Bone marrow (tissue), 2 donors: ENCODE measurements at places on chromosomes 11 and 22.

DNA sequence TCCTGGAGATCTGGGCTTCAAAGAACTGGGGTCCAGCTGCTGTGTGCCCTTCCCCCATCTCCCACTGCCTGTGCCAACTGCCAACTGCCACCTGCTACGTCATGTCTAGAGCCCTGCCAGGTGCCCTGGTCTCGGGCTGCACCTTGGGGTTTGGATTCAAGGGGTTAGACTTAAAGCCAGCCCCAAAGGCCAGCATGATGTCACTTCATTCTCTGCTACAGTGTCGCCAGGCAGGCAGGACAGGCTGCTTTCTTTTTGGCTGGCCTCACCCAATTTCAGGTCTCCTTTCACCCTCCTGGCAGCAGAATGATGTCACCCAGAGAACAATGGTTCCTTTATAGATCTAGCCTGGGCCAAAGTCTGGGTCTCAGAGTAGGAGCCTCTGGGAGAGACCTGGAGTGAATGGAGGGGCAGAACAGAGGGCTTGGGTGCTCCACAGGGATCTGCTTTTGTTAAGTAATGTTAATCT lies 79.5 kb upstream of the CRYBB3 start:
- no peak for DNase-seq

DNA sequence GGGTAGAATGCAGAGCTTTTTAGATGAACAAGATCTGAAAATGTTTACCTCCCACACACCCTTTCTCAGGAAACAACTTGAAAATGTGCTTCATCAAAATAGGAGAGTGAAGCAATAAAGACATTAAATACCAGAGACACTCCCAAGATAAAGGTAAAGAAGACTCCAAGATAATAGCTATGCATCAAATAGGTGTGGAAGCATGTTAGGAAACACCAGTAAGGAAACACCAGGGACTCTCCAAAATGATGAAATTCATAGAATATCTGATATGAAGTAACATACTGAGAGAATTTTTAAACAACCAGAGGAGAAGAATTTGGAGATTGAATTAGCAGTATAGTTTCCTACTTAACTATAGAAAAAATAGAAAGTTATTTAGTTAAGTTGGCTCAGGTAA lies 57.0 kb downstream of the OR10A6 start:
- no peak for DNase-seq

DNA sequence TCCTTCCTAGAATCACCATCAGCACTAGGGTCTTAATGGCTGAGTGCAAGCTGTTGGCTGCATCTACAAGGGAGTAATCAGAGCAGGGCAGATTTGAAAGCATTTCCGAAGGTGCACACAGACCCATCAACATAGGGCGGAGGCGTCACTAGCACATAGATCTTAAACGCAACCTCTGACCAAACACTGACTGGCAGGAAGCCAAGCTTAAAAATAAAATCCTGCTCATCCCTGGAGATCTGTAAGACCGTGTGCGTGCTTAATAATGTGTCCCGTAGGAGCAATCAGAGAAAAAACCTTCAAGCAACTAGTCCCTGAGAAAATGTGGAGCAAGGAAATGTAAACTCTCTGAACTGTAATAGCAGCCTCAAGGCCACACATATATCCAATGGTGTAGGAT lies 470.5 kb downstream of the ETS1 start:
- no peak for DNase-seq

DNA sequence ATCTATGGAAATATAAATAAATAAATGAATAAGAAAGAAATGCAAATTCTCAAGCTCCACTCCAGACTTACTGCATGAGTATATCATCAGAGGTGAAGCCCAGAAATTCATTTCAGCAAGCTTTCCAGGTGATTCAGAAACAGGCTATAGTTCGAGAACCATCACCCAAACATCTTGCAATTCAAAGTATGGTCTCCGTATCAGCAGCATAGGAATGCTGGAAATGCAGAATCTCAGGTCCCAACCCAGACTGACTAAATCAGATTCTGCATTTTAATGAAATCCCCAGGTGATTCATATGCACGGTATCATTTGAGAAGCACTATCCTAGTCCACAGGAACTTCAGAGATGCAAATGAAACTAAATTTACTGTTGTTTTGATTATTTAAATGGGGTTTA lies 95.3 kb downstream of the SERGEF start:
- no peak for DNase-seq

GRCh38 chr11:72513411-72513810 lies 79.1 kb upstream of the CLPB start:
- no peak for DNase-seq

DNA sequence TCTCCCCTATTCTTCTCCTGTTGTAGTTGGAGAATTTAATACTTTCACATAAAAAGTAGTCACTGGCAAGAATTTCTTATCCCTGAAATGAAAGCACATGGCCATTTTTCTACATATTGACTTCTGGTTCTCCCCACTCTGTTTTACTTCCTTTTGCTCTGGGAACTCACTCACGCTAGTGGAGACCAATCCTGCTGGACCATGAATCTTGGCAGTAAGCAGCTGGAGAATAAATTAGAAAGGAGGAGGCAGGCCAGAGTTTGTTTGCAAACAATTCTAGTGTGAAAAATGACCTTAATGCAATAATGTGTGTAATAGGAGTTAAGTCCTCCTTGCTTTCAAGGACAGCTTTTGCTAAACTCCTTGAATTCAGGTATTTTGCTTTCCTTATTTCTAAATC lies 412.3 kb upstream of the CHORDC1 start:
- DNase-seq, result no peak

DNA sequence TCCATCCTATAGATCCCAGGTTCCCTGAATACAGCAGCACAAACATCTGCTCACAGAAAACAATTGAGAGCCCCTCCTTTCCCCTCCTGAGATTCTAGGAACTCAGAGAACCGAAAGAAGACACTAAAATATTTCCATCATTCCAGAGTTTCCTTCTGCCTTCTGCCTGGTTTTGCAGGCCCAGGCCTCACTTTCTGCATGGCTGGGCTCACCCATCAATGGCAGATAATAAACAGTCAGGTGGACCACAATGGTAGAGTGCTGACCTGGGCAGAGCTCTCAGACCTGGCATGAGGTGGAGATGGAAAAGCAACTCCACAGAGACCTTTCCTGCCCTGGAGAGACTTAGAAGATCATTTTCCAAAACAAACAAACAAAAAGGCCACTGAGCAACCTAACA lies 389.1 kb downstream of the NXPE2 start:
- DNase-seq, result no peak

GRCh38 chr11:20089796-20090653 lies 70.2 kb downstream of the DBX1 start:
- no peak for DNase-seq

DNA sequence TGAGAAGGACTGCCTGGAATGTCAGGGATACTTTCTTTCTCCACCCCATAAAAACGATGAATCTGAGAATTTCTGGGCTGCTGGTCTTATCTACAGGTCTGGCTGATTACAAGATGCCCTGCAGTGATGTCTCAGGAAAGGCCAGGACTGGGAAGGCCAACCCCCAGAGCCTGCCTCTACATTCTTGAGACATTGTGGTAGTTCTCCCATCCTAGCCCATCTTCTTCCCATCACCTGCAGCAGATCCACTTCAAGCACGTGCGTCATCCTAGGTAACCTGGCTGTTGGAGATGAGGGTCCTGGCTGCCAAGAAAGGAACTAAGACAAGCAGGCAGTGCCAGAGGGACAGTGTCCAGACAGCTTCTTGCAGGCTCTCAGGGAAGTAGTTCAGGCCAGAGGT lies 44.1 kb upstream of the E2F8 start:
- DNase-seq, result no peak

GRCh38 chr22:24077416-24077815 lies 66.3 kb downstream of the CABIN1 start:
- no peak for DNase-seq

DNA sequence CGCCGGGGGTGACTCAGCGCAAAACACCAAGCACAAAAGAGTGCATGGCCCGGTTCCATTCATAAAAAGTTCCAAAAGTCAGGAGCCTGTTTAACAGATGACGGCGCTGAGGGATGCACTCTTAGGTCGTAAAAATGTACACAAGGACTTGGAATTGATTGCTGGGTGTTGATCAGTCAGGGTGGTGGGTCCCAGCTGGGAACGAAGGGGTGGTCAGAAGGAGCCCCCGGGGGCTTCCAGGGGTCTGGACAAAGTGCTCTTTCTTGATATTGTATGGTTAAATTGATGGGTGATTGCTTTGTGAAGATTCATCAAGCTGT lies 20.7 kb downstream of the IFITM10 start:
- no peak for DNase-seq

GRCh38 chr11:126561327-126561893 lies 205.9 kb downstream of the ST3GAL4 start:
- no peak for DNase-seq

DNA sequence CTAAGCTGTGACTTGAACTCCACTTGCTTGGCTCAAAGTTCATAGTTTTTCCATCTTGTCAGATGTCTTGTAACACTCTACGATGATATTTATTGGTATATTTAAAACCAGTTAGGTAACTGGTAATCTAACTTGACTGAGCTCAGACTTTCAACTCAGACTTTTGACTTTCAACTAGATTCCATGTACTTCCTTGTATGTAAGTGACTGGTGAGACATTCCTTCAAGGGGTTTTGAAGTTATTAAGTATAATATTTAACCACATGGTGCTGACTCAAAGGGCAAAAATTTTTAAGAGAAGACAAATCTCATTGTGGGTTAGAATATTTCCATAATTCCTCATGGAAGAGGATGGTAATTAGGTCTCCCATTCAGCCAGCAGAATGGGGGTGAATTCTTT lies 631.3 kb upstream of the ANO5 start:
- no peak for DNase-seq

- DNase-seq, result no peak
These were observed 105.3 kb downstream of the CTTN start for GRCh38 chr11:70503468-70504221.

DNA sequence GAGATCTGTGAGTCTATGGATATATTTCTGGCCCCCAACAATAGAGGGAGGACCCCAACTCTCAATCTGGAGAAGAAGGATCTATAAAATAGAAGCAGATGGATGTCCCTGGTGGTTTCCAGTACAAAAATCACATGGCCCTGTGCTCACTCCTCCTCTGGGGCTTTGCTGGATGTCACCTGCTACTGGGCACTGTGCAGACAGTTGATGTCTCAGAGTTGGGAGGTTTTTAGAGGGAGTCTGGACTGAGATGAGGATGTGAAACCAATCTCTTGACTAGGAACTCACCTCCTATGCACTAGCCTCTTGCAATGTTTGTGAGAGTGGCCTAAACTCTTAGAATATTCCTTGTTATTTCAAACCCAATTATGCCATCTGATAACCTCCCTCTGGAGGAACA lies 107.2 kb downstream of the SCN3B start:
- no peak for DNase-seq

DNA sequence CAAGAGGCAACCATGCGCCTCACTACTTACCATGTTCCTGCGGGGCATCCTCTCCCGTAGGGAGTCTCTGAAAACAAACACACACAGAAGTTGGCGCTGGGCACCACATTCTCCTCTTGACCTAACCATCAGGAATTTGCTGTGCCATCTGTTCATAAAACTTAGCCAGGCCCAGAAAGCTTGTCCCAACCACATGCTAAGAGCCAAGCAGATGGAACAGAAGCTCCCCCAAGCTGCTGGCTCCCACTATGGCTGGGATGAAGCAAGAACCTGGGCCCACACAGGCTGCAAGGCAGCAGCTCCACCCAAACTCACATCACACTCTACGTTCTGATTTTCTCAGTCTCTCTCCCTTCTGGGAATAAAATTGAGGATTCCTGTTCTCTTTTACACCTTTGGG lies 17.4 kb downstream of the HPS4 start:
- DNase-seq, result no peak

DNA sequence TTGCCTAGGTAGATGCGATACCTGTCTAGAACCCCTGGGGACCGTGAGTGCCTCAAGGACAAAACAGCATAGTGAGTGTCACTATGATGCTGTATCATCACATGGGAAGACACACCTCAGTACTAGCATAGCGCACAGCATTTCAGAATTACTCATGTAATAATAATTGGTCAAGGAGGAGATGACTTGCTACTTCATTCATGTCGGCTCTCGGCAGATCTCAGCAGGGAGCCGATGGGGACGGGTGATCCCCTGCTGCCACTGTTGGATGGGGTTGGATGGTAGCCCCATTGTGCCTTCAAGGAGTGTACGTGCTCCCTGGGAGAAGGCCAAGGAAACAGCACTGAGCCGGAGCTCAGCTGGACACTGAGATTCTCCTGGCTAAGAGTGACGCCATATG lies 186.9 kb downstream of the EFCAB6 start:
- DNase-seq, result no peak

- DNase-seq, result no peak
These were observed 7.8 kb downstream of the MRGPRF start for GRCh38 chr11:69005183-69005630.

DNA sequence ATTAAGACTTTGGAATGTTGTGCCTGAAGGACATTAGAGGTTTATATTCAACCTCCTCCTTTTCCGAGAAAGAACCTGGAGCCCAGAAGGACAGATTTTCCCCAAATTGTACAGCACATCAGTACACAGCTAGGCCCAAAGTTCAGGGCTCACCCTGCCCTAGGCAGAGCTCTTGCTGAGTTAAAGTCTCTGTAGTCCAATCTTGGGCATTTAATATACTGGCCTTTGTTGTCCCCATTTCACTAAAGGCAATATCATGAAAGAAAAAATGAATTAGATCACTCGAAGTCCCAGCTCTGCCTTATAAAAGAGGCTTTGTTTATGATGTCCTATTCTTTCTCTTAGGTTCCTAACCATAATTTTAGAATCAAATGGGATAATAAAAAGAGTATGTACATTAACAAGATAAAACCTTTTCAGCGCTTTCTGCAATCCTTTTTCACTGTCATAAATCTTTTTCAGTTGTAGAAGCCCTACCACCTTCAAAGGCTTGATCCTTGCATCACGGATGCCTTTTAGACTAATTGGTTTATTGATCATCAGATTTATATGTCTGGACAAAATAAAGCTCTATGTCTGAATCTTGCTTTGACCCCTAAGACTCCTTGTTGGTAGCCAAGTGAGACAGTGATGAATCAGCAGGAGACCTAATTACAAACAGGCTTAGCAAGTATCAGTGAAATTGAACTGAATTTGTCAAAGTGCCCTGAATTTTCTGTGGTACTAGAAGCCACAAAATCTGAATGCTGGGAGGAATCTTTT lies 39.8 kb downstream of the RELT start:
- no peak for DNase-seq

DNA sequence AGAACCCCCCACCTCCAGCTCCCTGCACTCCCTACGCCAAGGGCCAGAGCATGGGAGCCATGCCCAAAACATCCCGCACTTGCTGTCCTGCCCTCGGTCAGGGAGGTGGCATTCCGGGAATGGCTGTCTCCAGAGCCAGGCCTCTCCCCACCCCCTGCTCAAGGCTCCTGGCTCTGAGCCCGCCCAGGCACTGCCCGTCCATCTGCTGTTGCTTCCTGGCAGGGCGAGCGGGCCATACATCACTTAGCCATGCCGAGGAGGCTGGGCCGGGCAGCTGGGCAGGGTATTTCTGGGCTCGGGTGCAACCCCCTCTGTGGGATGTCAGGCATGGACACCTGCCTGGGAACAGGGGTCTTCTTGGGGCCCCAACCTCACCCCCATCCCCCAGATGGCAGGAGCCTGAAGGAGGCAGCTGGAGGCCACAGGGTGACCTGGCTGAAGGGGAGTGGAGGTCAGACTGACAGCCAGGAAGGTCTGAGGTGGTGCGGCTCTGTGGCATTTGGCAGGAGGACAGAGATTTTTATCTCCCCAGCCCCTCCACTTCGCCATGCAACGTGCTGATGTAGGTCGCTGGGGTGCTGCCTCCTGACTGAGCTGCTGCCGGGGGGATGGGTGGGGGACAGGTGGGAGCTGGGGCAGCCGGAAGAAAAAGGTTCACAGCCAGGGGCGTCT lies 8.7 kb upstream of the CABP7 start:
- DNase-seq, result no peak

GRCh38 chr11:86869966-86870570 lies 69.7 kb downstream of the PRSS23 start:
- no peak for DNase-seq

- DNase-seq, result no peak
These were observed 64.3 kb downstream of the TMEM135 start for GRCh38 chr11:87101956-87102580.
